Right ventricle myocardium inferior (tissue), 1 donor: ENCODE measurements at places on chromosomes 7 and 10. TPM values are rescaled to one million over a fixed set of nuclear protein-coding genes. Genes with fewer than 3 reads are reported as not detected.

Gene ODAD2
- not detected for total RNA-seq

- DNase-seq = no peak
Measured at GRCh38 chr7:132646052-132646451, 69.8 kb upstream of the PLXNA4 start.

Gene PSMC2
- total RNA-seq = 131 TPM

Gene PRTFDC1
- 7.1 TPM for total RNA-seq

GRCh38 chr10:25059990-25060389 is 43.6 kb downstream of the THNSL1 start:
- DNase-seq = no peak

Gene LRIT1
- total RNA-seq = not detected

Gene PBLD
- total RNA-seq = 2.9 TPM

DNA sequence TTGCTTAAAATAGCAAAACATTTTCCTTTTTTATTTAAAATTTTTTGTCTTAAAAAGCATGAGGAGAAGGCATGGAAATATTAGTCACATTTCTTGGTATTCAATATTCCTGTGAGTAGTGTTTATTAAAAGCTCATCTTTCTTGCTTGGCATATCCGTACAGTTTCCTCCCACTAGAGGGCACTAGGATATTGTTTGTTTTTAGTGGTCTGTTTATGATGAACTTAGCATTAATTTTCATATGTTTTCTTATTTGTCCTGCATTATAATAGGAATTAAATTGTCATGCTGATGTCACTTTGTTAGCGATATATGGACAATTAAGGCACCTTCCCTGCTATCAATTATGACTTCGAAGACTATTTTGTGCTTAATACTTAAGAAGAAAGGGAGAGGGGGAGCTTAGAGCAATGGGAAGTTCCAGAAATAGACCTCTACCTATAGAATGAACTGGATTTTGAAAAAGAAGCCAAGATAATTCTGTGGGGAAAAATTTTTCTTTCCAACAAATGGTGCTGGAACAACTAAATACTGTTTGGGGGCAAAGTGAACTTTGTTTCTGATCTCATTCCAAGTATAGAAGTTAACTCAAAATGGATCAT is 91.0 kb upstream of the STRIP2 start:
- no peak for DNase-seq

DNA sequence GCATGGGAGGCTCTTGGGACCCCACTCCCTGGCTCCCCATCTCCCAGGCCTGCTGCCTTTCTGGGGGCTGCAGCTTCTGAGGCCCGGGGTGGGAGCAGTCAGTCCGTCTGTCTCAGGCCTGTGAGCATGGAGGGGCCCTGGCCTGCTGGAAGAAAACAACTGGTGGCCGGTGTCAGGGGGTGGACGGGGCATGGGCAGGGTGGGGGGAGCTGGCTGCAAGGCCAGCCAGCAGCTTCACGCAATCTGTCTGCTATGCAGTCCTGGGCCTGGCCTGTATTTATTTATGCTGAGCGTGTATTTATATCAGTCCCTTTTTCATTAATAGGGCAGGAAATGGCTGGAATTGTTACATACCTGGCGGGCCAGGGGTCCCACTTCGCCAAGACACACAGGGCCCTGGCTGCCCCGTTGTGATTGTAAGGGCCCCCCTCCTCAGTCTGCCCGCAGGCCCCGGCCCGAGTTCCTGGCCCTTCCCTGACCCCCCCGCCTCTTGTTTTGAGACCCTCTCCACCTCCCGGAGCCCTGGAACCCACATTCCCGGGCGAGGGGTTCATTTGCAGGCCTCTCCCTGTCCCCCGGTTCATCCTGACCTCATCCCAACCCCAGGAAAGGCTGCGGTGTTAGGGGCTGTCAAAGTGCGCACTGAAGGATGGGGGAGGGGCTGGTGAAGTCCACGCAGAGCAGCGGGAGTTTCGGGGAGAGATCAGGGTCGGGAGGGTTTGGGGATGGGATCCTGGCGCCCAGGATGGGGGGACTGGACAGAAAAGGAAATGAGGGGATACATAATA is 8.2 kb downstream of the TMEM270 start:
- DNase-seq = no peak

Gene PRF1
- 4.3 TPM for total RNA-seq

DNA sequence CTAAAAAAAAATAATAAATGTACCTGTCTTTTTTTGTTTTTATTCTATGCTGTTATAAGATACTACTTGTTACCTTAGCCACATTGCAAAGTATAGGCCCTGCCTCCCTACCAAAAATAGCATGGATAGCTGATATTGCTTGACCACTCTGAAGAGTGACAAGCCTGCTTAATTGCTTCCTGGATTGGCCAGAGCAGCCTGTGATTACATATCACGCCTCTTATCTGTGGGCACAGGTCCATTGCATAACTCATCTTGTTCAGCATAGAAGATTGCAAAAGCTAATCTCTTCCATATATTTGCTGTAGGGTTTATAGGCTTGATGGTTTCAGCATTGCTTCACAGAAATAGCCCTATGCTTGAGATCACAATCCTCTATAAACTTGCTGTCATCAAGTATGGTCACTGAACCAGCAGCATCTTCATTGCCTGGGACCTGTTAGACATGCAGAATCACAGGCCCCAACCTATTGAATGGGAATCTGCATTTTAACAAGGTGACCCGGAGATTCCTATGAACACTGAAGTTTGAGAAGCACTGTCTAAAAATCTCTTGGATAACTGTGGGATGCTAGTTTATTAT is 280.8 kb upstream of the CDC14C start:
- DNase-seq = no peak

DNA sequence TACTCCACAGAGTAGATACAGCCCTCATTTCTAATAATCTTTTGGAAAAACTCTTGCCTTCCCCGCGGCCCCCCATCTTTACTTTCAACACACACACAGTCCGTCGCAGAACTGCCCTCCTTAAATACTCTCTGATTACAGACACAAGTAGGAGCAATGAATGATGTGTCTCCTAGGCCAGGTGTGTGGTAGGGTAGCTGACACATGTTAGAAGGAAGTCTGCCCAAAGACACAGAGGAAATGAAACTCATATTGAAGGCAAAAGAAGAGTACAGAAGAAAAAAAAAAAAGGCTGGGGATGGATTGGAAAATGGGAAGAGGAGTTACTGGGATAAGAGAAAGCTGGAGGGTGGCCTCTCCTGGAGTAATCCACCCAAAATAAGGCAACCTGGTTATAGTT is 14.6 kb downstream of the OPALIN start:
- no peak for DNase-seq

GRCh38 chr7:20401861-20402746 is 71.4 kb downstream of the ITGB8 start:
- DNase-seq = no peak

Gene KIAA1549
- 1.8 TPM for total RNA-seq

- DNase-seq = no peak
Measured at GRCh38 chr7:114630201-114630990, 215.8 kb downstream of the FOXP2 start.

Gene SLC39A12
- total RNA-seq = not detected

- DNase-seq = no peak
Measured at GRCh38 chr7:45084901-45085618, 3.7 kb downstream of the NACAD start.

DNA sequence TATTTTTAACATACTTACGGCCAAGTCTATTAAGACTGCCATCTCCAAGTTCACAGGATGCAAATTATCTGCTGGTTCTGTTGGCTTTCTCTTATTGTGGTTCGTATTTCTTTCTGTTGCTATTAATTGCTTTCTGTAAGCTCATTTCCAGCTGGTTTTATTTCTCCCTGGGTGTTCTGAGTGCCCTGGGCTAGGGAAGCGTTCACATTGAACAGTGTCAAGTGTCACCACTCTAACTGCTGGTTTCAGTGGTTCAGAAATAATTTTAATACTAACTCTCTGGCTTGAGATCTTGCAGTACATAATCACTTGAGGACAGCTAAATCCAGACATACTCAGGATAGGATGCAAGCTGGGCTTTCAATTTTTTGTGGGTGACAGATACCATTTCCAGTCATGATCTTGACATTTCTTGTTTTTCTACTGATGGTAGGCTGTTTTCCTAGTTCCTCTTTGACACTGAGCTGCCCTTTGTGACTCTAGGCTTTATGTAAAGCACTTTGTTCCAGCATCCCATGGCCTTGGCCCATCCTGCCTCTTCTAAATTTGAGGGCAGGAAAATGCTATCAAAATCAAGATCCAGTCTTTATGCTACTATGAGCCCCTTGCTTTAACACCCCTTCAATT is 117.6 kb downstream of the SNX13 start:
- DNase-seq = no peak

DNA sequence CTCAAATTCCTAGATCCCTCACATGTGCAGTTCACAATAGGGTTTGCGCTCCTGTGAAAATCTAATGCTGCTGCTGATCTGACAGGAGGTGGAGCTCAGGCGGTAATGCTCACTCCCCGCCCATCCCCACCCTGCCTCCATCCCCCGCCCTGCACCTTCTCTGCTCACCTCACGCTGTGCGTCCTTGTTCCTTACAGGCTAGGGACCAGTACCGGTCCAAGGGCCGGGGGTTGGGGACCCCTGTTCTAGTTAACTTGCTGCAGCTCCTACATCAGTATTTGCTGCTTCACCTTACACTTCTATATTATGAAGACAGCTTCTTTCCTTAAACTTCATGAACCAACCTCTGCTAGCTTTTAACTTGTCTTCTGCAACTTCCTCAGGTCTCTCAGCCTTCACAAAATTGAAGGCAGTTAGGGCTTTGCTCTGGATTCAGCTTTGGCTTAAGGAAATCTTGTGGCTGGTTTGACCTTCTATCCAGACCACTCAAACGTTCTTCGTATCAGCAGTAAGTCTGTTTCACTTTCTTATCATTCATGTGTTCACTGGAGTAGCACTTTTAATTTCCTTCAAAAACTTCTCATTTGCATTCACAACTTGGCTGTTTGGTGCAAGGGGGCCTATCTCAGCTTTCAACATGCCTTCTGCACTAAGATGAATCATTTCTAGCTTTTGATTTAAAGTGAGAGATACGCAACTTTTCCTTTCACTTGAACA is 1.7 kb upstream of the TNKS2 start:
- no peak for DNase-seq

GRCh38 chr10:132735923-132736391 is 50.0 kb downstream of the NKX6-2 start:
- DNase-seq = no peak

DNA sequence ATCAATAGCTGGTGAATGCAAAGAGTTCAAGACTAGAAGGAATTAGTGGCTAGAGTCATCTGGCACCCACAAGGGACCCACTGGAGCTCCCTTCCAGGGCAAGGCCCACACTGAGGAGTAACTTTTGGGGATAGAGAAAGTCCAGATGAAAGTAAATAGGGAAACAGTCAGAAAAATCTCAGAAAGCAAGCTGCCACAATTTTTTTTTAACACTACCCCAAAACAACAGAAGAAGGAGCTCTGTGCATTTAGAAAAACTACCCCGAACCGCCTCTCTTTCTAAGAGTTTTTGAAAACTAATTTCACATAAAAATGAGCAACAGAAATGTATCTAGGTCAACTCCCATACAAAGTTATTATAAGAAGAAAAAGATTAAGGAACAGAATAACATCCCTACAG is 42.2 kb downstream of the AOAH start:
- no peak for DNase-seq

- DNase-seq = no peak
Measured at GRCh38 chr10:18369859-18370473, 229.7 kb downstream of the CACNB2 start.

Gene PITX3
- total RNA-seq = 1.8 TPM

GRCh38 chr7:18180685-18181084 is 153.0 kb upstream of the PRPS1L1 start:
- DNase-seq = no peak

GRCh38 chr10:133132473-133133291 is 27.3 kb upstream of the KNDC1 start:
- no peak for DNase-seq

- no peak for DNase-seq
Measured at GRCh38 chr10:110842326-110842904, 29.3 kb upstream of the PDCD4 start.

Gene FAM131B
- 0.73 TPM for total RNA-seq

DNA sequence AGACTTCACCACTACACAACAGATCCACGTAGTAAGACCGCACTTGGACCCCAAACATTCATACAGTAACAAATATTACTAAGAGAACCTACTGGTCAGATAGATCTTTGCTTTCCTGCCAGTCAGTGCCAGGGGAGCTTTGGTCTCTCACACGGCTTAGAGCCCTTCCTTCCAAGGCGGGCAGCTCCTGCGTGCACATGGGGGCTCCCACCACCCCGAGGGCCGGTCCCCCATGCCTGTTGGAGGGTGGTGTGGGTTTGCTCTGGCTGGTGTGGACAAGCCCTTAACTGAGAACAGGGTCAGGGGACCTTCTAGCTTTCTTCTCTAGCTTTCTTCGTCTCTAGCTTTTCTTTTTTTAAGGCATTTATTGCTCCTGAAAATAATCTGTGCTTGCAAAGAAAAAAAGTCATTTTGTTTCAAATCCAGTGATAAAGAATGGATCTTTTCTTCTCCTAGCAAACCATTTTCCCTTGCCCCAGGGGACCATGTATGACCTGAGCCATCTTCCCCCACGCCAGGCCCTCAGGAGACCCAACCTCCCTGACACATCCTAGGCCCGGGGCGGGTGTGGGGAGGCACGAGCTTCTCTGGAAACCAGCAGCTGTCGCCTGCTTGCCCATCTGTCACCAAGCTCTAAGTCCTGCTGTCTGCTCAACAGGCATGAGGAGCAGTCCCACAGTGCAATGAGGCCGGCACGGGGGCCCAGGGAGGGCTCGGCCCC is 591.1 kb downstream of the PTPRN2 start:
- no peak for DNase-seq

DNA sequence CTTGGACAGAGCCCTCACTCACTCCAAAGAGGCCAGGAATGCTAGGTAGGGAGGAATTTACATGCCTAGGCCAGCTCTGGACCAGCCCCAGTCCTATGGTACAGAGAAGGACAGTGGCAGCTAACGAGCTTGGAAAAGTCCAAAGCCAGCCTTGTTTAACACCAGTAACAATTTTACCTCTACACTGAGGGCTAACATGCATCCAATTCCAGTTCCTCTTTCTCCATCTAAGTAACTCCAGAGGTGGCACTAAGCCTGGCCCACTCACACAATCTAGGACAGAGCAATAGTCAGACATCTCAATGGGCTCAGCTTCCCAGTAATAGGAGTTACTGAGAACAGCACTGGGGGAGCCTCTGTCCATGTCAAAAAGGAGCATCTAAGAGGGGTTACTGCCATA is 5.7 kb upstream of the LCOR start:
- no peak for DNase-seq

- no peak for DNase-seq
Measured at GRCh38 chr7:5831196-5831595, 49.4 kb upstream of the OCM start.

DNA sequence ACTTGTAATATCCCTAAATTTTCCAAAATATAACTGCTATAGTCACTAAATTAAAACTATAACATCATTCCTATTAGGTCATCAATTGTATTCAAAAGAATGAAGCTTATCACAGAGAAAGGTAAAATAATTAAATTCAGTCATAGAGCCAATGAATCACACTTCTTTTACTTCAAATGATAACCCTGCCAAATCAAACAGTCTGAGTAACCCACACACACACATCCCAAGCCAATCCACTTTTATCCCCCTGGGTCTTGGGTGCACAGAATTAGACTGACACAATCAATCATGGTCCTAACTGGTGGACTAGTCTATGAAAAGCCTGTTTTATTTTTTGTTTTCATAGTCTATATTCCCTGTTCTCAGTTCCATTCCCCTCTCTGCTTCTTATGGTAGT is 25.6 kb downstream of the CTNNA3 start:
- DNase-seq = no peak
